Pancreas (tissue), 10 donors: ENCODE measurements at places on chromosomes 4 and X. TPM values are rescaled to one million over a fixed set of nuclear protein-coding genes. Genes with fewer than 3 reads are reported as not detected.

Gene ODAPH
- total RNA-seq, result not detected

GRCh38 chrX:47514533-47515235, 31.7 kb upstream of the ZNF41 start:
- H3K27ac ChIP-seq, result no peak overlapping the region
- H3K4me1 ChIP-seq, result no peaks in the 10 kb centered on the region
- no peak overlapping the region for H3K4me3 ChIP-seq
- H3K36me3 ChIP-seq, result no peaks in the 10 kb centered on the region
- DNase-seq, result no peak

GRCh38 chrX:15751155-15751819, 13.2 kb downstream of the CA5B start:
- H3K27me3 ChIP-seq, result no peaks in the 10 kb centered on the region
- no peak for DNase-seq
- H3K27ac ChIP-seq, result peak overlapping the region; percentile 7
- no peaks in the 10 kb centered on the region for H3K36me3 ChIP-seq
- H3K4me3 ChIP-seq, result no peak overlapping the region
- H3K4me1 ChIP-seq, result no peaks in the 10 kb centered on the region

DNA sequence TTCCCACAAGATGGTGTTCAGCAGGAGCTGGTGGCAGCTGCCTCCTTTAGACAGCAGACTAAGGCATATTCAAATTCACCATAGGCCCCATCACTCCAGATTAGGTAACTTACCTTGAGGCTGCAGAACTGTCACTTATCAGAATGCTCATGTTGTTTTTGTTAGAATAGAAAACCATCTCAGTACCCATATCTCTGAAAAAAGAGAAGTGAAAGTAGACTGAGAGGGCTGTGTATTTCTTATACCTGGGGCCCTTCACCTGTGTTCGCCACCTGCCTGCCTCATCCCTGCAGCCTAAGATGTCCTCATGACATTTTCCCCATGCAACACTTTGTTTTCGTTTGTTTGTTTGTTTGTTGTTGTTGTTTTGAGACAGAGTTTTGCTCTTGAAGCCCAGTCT, 32.9 kb upstream of the SPRY1 start:
- H3K36me3 ChIP-seq, result no peaks in the 10 kb centered on the region
- H3K27ac ChIP-seq, result no peak overlapping the region
- no peak for DNase-seq
- no peak overlapping the region for H3K4me3 ChIP-seq

Gene GSX2
- total RNA-seq, result not detected

- H3K4me1 ChIP-seq, result peaks cover 5% of the 10 kb centered on the region
- no peaks in the 10 kb centered on the region for H3K27me3 ChIP-seq
- no peak overlapping the region for H3K4me3 ChIP-seq
- H3K27ac ChIP-seq, result no peak overlapping the region
- H3K36me3 ChIP-seq, result no peaks in the 10 kb centered on the region
- DNase-seq, result no peak
These were observed 48.4 kb downstream of the ANXA3 start for GRCh38 chr4:78599931-78600375.

- no peak for DNase-seq
- H3K27ac ChIP-seq, result no peak overlapping the region
- H3K27me3 ChIP-seq, result no peaks in the 10 kb centered on the region
These were observed 18.3 kb upstream of the H2AZ1 start for GRCh38 chr4:99968330-99968729.

DNA sequence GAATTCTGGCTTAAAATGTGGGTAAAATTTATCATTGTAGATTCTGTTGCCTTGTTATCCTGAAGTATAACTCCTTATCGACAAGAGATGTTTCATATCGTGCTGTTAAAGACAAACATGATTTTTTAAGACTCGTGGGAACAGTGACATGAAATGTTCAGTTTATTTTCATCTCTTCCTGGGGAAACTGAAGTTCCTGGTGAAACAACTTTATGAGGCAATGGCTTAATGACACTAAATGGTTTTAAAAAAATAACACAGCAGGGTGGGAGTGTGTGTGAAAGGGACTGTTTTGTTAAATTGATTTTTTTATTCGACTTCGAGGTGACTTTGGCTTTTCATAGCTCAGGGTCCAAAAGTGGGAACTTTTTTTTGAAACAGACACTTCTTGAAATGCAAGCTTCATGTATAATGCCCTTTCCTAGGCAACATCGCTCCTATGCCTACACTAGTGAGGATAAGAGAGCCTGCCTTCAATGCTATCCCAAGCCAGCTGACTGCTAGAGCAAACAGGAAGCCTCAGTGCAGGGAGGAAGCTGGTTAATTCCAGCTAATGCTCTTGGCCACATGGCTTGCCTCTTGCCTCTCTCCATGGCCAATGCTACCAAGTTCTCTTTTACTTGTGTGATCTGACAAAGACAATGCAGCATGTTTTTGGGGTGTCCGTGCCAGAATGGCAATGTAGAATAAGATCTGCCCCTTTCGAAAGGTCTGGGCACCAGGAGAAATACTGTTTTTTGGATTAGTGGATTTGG, 80.9 kb upstream of the PLAC1 start:
- H3K36me3 ChIP-seq, result no peaks in the 10 kb centered on the region
- no peak overlapping the region for H3K4me3 ChIP-seq
- H3K4me1 ChIP-seq, result no peaks in the 10 kb centered on the region
- no peak overlapping the region for H3K27ac ChIP-seq
- no peaks in the 10 kb centered on the region for H3K27me3 ChIP-seq

Gene NCAPG
- total RNA-seq, result 1.3 TPM

DNA sequence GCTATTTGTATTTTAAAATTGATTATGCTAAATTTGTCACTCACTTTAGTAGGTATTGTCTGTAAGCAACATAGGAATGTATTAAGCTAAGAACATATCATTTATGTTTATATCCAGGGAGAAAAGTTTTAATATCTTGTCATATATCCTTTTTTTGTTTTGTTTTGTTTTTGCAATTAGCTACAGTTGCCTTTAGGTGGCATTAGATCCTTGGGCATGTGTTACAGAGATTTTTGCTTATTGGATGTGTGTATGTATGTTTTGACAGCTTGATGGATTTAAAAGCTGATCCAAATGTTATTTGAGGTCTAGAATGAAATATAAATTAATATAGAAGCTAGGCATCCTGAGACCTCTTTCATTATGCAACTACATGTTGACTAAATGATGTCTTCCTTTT, 36.1 kb upstream of the OTUD4 start:
- H3K27me3 ChIP-seq, result no peaks in the 10 kb centered on the region
- DNase-seq, result no peak
- no peaks in the 10 kb centered on the region for H3K4me1 ChIP-seq
- no peak overlapping the region for H3K27ac ChIP-seq

Gene SSX2B
- not detected for total RNA-seq
